ENCODE measurements at places on chromosomes 7 and 10.

DNA sequence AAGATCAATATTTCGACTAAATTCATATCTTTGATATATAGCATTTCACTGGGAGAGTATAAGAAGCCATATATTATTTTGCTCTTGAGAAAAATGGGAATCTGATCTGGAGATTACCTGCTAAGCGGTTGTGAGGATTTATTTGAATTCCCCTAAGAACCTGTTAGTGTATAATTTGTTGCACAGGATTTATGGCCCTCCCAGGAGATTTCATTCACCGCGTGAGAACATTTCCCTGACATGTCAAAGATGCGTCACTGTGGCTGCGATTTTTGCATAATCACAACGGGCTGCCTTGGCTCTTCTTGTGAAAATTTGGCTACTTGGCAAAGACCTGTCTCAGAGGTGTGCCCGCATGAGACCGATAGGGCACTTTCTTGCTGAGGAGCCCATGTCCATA lies 184.7 kb upstream of the PFKP start:
- DNase-seq: no peak

GRCh38 chr7:37683246-37684120 lies at the start of gene GPR141:
GPR141 (plus strand) TSS chr7:37683766; CDS start chr7:37740394, 56,628 bp downstream.
- no peak for DNase-seq

- no peak for DNase-seq
Observed at GRCh38 chr7:22833957-22834356, 11.3 kb upstream of the TOMM7 start.

DNA sequence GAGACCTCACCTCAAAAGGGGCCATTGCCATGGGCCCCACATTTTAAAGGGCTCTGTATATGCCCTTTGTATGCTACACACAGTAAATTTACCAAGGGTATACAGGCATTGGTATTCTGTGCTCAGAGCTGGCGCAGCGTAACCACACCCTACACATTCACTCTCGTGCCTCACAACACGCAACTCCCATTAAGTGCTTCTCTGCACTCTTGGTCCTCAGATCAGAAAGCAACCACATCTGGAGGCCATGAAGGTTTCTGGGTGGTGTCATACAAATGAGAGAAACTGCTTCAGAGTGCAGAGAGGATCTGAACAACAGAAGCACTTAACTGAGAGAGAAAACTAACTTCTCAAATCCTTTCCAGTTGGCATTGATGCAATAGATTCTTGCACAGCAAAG lies 9.4 kb upstream of the CACUL1 start:
- no peak for DNase-seq

GRCh38 chr10:83801983-83802382 lies 337.3 kb upstream of the GHITM start:
- no peak for DNase-seq

DNA sequence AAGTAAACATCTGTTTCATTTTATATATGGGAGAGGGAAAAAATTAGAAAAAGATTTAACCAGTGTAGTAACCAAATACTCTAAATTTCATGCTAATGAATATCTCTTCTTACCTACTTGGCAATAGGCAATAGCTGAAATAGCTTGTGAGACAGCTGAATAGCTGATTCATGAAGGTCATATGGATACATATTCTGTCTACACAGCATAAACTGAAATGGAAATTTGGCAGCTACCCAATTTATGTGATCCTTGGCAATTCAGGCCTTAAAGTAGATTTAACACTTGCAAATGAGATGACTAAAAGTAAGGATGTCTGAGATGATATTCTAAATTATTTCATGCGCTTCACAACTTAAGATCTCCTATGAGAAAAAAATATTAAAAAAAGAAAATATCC lies 261.2 kb upstream of the SEMA3A start:
- DNase-seq: no peak

DNA sequence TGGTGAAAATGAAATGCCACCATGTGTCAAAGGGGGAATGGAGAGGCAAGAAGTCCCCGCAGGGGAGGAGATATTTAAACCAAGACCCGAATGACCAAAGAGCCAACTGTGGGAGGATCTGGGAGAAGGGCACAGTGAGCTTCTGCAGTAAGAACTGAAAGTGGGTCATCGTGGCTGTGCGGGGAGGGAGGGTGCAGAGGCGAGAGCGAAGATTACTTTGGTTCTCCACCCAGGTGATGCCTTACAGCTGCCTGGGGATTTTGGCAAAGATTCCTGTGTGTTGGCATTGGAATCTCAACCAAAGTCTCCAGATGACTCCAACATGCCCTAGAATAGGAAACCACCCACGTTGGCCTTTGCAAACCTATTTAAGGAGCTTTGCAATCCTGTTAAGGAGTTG lies 44.2 kb upstream of the ADAM12 start:
- no peak for DNase-seq
